Stimulated activated CD4-positive, alpha-beta T cell treated with anti-CD3 and anti-CD28 coated beads, Interleukin-4, amount 100 ng/mL, for 4 hours (primary cell): ENCODE measurements at places on chromosomes 3 and 15.

- no peak for DNase-seq
These were observed 70.7 kb upstream of the ACAD9 start for GRCh38 chr3:128808672-128809071.

DNA sequence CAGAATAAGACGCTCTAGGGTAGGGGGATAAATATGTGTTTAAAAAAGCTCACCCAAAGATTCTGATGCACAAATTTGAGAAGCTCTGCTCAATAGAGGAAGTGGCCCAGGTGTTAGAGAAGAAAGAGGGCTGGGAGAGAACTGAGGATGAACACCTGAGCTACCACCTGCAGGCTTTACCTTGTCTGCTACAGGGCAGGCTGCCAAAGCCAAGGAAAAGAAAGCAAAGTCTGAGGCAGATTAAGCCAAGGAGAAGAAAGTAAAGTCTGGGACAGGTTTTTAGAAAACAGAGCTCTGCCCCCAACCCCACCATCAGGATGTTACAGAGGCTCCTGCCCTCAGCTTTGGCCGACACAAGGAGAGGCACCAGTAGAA is 92.9 kb downstream of the THRB start:
- no peak for DNase-seq

DNA sequence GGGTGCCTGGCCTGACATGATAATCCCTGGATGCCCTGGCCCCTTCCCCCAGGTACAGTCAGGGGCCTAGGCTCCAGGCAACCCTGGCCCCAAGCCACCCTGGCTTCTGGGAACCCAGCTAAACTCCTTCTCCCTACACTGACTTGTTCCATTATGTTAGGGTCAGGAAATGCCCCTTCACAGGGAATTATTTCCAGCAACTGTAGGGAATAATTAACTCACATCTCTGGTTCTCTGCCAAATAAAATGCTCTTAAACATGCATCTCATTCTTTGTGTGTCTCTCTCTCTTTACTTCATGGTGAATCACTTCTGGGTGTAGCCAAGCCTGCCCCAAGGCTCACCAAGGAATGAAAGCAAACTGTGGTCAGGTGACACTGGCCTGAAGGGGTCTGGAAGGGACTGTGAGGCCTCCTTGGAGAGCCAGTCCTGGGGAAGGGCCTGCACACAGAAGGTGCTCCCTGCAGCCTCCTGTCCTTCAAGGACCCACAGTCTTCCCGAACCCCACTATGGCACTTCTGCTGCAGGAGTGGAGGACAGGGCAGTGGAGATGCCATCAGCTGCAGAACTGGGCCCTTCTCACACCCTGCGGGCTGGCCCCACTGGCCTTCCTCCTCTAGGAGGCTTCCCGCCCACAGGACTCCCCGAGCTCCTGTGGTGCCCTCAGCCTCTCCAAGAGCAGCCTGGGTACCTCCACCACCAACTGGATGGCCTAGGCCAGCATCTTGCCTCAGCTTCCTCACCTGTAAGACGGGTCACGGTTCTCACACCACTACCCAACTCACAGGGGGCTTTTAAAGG is 17.6 kb downstream of the TKT start:
- DNase-seq = no peak

DNA sequence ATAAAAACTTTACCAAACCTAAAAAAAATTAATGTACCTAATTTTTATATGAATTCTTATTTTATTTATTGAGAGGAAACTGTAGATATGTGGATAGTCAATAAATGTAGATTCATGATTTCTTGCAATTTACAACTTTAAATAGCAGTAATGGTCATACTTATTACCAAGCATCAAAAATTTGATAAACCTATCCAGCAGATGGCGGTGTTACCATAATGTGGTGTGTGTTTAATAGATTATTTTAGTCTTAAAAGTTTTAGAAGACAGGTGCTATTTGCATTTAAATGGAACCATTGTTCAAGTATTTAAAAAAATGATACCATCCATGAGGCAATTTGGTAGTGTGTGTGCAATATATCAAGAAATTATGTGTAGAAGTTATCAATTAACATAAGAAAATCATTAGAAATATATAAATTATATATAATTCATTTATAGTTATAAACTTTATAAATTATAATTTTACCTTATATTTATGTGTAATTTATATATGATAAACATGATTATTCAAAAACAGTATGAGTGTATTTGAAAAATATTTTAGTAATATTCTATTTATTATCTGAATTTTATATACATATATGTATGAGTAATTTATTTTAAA is 176.0 kb upstream of the BCHE start:
- DNase-seq = no peak

DNA sequence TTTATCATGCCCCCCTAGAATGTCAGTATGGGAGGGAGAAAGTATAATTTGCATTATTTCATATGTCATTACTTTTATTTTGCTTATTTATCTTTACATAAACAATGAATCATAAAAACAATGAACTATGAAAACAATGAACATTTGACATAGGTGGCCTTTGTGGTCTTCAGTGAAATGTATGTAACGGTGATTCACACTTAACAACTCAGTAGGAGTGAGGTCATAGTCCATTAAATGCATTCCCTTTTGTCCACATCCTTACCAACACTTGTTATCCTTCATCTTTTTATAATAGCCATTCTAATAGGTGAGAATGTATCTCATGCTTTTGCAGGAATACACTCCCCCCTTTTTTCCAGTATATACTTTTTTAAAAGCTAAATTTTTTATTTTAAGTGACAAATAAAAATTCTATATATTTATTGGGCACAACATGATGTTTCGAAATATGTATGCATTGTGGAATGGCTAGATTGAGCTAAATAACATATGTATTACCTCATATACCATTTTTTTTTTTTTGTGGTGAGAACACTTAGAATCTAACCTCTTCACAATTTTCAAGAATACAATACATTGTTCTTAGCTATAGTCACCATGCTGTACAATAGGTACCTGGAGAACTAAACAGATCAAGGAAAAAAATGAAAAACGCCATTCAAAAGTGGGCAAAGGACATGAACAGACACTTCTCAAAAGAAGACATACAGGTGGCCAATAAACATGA is 189.5 kb downstream of the WDR72 start:
- no peak for DNase-seq

GRCh38 chr3:127089486-127090145 is 103.3 kb upstream of the PRR23E start:
- no peak for DNase-seq
